ENCODE measurements at places on chromosomes 5 and 9.

- DNase-seq, result no peak
Observed at GRCh38 chr5:16736158-16736995, 119.6 kb upstream of the RETREG1 start.

- no peak for DNase-seq
Observed at GRCh38 chr5:135367076-135367475, 32.0 kb downstream of the MACROH2A1 start.

- DNase-seq, result no peak
Observed at GRCh38 chr9:38039090-38039906, 29.7 kb downstream of the SHB start.

- DNase-seq, result no peak
Observed at GRCh38 chr5:76388236-76388635, 14.8 kb upstream of the IQGAP2 start.

DNA sequence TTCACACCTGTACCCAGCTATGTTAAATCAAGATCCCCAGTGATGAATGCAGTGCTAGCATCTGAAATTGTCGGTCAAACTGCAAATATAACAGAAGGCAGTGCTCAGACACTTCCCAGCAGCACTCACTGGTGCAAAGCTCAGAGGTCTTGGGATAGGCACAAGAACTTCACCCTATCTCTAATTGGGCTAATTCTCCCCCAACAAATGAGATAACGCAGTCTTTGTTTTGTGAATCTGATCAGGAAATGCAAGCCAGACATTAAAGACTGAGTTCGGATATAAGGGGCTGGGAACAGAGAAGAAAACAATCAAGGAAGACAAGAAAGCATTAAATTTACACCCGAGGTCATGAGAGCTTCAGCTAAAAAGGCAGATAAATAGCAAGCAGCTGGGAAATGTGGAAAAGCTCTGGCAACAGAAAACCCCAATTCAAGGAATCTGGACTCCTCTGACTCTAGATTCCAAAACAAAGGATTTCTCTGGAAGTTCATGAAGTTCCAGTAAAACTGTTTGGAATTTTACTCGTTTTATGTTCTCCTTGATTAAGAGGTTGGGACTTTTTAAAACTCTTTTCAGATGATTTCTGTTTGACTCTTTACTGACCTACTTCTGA, 65.1 kb downstream of the GNA14 start:
- DNase-seq, result no peak

DNA sequence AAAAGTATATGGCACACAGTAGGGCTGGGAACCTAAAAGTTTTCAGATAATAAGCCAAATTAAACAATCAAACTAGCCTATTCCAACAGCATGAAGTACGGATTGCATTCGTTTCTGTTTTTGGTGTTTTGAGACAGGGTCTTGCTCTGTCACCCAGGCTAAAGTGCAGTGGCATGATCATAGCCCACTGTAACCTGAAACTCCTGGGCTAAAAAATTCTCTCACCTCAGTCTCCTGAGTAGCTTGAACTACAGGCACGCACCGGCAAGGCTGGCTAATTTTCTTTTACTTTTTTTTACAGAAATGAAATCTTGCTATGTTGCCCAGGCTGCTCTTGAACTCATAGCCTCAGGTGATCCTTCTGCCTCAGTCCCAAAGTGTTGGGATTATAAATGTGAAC, 5.2 kb downstream of the RFX3 start:
- DNase-seq, result no peak

DNA sequence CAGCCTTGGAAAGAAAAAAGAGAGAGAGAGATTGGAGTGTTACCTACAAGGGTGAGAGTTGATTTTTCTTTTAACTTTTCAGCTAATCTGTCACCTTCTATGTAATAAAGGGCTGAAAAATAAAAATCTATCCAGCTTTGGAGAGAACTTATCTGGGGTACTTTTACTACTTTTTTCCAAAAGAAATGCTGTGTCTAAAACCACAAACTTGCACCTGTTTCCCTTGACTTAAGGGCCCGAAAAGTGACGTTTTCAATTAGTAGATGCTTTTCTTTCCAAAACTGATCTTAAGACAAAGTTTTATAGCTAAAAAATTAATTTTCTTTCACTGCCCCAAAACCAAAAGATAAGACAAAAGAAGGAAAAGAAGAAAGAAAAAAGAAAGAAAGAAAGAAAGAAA, 48.8 kb downstream of the SMIM23 start:
- DNase-seq, result no peak

- DNase-seq, result no peak
Observed at GRCh38 chr9:8717146-8717545, 917.6 kb upstream of the DMAC1 start.

DNA sequence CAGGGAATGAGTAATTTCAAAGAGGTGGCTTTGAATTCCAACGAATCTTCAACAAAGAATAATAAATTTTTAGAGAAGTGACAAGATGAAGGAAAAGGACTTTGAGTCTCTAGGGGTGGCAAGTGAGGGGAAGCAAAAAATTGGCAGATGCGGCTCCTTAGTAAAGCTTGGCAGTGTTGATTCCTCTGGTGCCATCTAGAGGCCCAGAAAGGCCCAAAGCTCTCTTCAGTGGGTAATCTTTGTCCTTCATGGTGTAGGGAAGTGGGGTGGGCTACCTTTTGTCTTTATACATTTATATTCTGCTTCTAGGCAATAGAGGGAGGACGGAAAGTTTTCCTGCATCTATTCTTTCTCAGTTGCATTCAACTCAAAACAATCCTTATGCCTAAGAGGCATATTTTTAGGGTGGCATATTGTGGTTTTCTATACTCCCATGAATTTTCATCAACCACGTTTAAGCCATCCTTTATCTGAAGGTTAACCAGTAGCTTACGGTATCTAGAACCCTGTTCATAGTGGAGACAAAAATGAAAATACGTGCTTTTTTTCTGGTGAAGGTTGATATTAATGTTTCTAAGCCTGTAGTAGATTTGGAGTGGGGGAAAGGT, 17.5 kb upstream of the ROPN1L start:
- no peak for DNase-seq

GRCh38 chr5:80926979-80927656, 33.0 kb upstream of the RASGRF2 start:
- no peak for DNase-seq

DNA sequence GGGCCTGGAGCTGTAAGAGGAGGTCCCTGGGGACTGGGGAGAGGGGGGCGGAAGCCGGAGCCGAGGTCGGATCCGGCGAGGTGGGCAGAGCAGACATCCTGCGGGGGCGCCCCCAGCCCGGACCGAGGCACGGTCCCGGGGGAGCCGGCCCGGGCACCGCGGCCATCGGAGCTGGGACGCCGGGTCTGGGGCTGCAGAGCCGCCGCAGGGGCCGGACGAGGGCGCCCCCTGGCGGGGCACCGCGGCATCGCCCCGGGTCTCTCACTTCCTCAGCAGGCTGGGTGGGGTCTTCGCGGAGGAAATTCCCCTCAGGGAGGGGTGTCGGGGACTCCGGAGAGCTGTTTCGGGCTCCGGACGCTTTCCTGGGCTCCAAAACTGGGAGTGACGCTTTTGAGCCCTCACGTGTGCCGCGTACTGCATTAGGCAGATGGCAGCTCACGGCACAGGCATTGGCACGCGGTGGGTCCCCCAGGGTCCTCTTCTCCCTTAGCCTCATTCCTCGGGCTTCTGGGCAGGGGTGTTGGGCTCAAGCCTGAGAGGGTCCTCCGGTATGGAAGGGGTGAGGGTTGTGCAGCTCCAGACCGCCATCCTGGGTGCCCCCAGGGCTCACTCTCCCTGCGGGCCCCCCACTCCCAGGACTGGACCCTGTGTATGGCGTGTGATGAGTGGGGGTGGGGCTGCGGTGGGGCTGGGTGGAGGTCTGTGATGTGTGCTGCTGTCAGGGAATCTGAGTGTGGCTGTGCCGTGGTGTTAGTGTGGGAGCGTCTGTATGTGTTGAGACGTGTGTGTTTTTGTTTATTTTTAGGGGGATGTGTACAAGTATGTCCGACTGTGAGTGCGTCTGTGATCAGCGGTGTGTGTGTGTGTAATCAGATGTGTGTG, 29.6 kb downstream of the LHX2 start:
- peak; percentile 22 for DNase-seq

DNA sequence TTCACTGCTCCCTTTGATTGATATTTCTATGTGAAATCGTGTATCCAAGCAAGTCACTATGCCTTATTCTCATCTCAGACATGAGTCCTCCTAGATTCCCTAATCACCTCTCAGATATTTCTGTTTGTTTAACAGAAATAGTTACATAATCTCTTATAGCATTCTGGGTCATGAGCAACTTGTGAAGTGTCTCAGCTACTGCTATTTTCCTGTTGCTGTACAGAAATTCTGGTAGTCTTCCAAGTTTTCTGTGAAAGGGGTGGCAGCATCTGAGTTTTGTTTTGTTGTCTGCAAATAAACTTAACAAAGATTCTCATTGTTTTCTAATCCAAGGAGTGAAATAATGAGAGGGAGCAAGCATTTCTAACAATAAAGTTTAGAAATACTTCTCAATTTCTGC, 256.9 kb upstream of the ST8SIA4 start:
- DNase-seq, result no peak

- DNase-seq, result no peak
Observed at GRCh38 chr5:41629897-41630296, 119.5 kb upstream of the PLCXD3 start.

DNA sequence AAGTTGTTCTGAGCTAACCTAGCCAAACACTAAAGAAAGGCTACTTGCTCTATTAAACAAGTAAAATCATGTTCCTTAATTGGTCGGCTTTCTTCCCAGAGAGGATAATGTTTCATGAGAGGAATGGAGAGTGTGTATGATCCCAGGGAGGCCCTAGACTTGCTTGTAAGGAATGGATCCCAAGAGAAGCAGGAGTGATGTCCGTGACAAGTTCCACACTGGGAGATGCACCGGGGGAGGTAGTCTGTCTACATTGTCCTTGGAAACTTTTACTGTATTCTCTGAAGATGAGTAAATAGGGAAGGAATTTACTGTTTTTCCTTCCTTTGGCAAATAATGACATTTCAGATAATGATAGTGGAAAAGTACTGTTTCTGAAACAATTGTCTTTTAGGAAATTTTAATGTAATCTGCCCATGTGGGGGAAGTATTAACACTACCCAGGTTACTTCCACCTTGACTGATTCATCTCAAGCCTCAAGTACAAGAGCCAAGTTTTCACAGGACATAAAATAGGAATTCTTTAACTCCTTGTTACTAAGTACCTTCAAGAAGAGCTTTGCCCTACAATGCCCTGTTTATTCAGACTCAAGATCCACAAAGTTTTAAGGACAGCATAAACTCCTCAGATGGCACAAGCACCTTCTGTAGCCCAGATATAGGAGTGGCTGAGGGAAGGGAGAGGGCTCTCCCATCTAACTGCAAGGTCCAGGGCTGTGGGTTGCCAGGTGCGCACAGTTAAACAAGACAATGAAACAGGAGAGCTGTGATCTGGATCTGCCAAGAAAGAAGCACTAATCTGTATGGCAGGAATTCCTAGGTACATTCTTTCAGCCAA, 152.1 kb downstream of the GNA14 start:
- DNase-seq, result no peak

DNA sequence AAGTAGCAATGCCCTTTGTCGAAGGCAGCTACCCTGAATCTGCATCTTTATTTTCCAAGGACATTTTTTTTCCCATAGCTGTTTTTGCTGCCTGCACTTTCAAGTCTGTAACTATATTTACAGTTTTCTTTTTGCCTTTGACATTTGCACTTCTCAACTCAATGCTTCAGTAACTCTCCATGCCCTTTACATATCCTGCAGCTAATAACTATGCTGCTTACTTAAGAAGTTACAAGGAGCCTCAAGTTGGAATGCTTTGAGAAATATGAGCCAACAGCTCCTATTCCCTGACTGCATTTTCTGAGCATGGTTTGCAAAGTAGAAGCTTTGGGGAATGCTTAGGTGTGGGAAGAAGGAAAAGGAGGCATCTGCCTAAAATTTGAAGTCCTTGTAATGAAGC, 194.8 kb upstream of the TRPC7 start:
- no peak for DNase-seq

GRCh38 chr9:98310752-98311392, 55.4 kb upstream of the TBC1D2 start:
- DNase-seq, result no peak

DNA sequence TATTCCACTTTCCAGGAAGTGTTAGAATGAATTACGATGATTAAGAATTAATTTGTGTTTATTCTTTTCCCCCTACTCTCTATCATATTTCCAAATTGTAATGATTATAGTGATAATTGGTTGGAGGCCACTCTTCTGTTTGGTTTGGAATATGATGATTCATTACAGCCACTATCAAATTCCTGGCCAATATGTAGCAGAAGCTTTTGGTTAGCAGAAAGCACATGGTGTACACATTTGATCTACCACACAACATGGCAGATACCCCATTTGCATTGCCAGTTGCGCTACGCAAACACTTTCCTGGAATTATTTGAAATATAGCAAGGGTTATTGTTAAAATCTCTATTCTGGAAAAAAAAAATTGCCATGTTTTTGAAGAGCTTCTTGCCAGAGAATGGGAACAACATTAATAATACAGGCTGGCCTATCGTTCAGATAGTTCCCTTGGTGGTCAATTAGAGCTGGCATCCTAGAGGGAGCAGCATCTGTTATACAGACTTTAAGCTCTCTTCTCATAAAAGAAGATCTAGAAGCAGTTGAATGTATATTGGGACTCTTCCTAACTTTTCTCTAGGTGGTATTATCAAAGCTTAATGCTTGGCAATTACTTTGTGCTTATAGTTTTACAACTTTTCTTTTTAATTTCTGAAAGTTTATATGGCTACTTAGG, 455.0 kb upstream of the ACTBL2 start:
- DNase-seq, result no peak

DNA sequence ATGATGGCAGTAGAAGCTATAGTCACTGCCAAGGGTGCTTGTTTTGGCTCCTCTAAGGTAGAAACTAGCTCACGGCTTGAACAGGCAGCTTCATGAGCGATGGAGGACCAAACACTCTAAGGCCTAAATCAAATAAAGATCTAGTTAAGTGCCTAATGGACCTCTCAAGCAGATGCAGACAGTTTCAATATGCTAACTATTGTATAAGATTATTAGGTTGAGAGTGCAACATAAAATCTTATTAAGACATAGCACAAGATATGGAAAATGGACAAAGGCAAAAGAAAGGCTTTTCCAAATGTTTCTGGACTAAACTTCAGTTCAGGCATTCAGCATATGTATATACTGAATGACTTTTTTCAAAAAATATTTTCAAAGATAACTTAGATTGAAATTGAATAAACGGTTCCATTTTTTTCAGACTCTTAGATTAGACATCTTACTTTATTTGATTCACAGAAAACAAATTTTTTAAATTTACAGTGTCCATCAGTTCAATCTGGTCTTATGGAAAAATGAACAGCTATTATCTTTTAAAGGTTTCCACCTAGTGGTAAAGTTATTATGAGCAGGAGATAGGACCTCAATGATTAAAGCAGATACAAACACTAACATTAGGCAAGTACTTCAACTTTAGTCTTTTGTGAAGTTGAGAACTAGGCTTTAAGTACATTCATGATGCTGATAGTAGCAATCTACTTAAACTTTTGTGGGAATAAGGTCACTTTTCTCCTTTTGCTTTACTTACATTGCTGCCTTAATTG, 1167.7 kb downstream of the MAT2B start:
- no peak for DNase-seq

GRCh38 chr5:135501965-135502364, 33.8 kb downstream of the NEUROG1 start:
- no peak for DNase-seq

DNA sequence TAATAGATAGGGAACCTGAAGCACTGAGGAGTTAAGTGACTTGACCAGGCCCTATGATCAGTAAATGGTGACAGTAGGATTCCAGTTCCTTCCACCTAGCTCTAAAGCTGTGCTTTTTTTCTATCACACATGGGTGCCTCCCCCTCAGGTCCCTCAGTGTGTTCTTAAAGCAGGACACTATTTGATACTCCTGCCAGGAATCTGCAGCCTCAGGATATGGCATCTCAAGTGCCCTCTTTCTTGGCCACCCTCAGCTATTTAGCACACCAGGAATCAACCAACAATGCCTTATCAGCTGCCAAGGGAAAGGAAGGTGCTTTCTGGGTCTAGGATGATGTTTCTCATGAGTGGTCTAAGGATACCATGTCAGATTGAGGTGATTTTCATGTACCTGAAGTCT, 49.1 kb downstream of the MACROH2A1 start:
- DNase-seq, result no peak
